GM03348 (cell line): ENCODE measurements at places on chromosomes 3 and 15.

- peak; percentile 18 for DNase-seq
These were observed 17.4 kb upstream of the ZNF609 start for GRCh38 chr15:64443016-64443415.

DNA sequence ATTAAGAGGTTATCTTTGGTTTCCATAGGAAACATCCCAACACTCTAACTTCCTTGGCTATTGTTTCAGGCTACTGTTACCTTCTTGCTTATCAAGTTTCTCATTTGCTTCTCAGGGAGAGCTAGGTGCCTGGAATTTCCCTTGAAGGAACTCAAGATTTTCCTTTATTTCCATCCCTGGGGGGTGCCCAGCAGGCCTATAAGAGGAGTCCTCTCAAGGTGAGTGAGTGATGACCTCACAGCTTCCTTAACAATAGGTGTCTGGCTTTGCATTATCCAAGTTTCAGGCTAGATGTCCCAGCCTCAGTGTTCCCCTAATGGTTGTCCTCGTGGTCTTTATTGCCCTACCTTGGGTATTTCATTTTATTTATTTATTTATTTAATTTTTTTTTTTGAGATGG, 12.1 kb upstream of the CTSH start:
- DNase-seq = no peak

DNA sequence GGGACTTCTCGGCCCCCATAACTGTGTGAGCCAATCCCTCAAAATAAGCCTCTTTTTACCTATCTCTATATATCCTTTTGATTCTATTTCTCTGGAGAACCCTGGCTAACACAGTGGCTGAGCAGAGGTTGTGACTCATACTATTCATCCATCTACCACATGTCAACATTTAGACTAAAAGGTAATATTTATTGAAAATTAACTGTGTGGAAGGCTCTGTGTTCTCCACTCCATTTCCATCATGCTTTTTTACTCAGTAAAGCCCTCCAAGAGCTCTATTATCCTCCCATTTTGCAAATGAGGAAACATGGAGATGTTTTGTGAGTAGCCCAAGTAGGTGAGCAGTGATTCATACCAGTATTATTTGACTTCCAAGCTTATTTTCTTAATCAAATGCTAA, 217.9 kb upstream of the DCBLD2 start:
- no peak for DNase-seq

DNA sequence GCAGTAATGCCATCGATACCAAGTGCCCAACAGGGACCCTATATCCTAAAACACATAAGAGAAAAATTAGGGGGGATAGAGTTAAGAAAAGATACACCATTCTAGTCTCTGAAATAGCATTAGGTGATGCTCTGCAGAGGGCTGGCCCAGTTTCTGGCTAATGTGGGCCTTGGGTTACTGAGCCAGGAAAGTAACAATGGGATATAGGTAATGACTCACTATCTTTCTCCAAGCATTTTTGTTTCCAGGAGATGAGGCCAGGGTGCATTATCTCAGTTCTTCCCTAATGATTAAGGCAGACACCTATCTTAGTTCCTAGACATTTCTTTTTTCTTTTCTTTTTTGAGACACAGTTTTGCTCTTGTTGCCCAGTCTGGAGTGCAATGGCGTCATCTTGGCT, 50.0 kb downstream of the PRKAR2A start:
- DNase-seq = no peak

GRCh38 chr3:12797124-12797891, 828 bp downstream of the CAND2 start:
- no peak for DNase-seq

DNA sequence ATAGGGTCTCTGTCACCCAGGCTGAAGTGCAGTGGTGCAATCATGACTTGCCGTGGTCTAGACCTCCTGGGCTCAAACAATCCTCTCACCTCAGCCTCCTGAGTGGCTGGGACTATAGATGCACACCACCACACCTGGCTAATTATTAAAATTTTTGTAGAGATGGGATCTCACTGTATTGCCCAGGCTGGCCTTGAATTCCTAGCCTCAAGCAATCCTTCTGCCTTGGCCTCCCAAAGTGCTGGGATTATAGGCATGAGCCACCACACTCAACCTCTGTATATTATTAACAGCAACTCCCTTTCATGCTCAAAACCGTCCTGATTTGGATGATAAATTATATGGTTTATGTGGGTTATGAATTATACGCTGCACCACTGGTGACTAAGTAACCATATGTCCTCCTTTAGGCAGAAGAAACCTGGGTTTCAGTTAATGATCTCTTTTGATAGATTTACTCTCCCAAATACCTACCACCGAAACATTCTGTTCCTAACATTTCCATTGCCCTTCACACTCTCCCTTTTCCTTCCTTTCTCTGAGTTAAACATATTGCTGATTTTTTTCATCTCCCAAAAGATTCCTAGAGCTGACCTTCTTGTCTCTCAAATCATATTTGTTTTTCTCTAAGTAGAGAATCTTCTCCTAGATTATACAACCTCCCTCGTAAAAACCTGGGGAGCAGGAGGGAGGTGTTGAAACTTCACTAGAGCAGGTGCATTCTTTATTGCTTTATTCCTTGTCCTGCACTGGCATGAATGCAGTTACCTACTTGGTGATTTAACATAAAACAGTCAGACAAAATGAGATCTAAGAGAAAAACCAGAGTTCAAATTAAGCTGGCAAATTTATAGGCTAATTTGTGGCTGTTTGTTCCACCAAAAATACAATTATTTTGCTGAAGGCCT, 32.9 kb downstream of the PCYT1A start:
- no peak for DNase-seq

GRCh38 chr15:42727750-42728381, 9.1 kb downstream of the CDAN1 start:
- DNase-seq = no peak

DNA sequence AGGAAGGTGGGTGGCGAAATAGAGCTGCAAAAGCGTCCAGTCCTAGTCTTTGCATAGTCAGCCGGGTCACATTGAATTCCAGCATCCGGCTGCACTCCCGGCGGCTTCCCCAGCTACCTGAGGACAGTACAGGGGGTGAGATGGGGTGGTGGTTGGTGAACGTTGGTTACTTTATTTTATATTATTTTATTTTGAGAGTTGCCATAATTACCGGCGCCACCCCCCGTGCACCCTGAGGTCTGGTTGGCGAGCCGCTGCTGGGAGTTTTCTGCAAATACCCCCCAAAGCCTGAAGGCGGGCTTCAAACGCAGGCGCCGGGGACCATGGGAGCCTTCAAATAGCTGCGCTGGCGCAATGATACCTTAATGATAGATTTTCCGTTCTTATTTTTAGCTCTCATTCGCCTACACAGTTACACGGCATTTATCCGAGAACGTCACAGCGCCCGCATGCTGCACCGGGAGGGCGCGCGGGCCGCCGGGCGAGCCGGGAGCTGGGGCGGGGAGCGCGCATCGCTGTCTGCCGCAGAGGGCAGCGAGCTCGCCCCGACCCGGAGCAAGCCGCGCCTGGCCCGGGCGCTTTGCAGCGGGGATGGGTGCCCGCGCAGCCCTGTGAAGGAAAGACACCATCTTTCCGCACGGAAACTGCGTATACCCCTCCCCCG, 756 bp upstream of the RASGRF1 start:
- DNase-seq = peak; percentile 40

- no peak for DNase-seq
These were observed 50.4 kb upstream of the RASGRF1 start for GRCh38 chr15:79140846-79141570.

DNA sequence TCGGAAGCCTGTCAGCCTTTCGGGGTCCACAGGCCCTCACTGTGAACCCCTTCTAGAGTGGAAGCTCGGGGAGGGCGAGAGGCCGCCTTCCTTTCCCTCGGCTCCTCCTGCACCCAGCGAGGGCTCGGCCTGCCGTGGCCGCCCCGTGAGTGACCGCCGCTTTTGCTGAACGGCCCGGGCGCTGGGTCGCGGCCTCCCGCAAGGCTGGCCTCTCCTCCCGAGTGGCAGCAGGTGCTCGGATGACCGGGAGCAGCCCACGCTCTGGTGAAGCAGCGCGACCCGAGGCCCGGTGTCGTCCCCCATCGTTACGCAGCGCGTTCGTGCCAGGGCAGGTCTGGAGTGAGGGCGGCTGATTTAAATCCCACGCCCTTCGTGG, 53.8 kb downstream of the LRRK1 start:
- no peak for DNase-seq
